ENCODE measurements at places on chromosomes 4 and X.

DNA sequence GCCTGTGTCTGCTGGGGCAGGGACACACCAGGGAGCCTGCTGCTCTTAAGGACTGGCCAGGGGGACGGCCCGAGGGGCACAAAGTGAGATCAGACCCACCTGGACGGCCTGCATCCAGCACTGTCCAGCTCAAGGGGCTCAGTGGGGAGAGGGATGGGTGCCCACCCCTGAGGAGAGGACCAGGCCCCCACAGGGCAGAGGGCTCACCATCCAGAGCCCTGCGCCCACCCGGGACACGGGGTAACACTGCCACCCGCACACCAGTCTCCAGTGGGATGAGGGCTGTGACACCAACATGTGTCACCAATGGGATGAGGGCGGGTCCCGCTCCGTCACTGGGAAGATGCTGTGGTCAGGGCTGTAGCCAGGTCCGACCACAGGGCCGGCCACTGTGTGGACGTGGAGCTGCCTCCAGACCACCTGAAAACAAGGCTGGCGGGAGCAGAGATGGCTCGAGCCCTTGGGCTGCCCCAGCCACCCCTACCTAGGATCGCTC, 13.2 kb downstream of the DGKQ start:
- no peak for DNase-seq

GRCh38 chrX:134761788-134762187, 103.5 kb upstream of the PLAC1 start:
- no peak for DNase-seq

- no peak for DNase-seq
Measured at GRCh38 chrX:97517763-97518162, 634.1 kb downstream of the RPA4 start.

GRCh38 chr4:106494066-106494465, 125.5 kb upstream of the GIMD1 start:
- DNase-seq: no peak

DNA sequence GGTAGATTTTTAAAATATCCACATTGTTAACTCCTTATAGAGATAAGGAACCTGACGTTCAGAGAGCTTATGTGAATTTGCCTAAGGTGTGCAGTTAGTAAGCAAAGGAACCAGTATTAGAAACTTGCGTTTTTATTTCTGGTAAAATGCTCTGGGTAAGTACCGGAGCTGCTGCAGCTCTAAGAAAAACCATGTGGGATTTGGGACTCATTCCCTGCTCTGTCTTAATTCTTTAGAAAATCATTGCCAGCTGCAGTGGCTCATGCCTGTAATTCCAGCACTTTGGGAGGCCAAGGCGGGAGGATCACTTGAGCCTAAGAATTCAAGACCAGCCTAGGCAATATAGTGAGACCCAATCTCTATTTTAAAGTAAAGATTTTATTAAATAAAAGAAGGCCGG, 5.8 kb downstream of the CCKAR start:
- DNase-seq: no peak

DNA sequence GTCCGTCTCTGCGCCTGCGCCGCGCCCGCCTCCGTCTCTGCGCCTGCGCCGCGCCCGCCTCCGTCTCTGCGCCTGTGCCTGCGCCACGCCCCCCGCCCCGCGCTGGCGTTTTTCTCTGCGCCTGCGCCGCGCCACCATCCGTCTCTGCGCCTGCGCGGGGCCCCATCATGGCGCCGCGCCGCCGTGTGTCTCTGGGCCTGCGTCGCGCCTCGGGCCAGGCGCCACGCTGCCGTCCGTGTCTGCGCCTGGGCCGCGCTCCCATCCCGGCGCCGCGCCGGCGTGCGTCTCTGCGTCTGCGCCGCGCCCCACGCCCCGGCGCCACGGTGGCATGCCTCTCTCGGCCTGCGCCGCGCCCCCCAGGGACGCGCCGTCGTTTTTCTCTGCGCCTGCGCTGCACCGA, 51.8 kb upstream of the DUX4 start:
- DNase-seq: no peak

GRCh38 chr4:159433337-159433736, 330.5 kb downstream of the RAPGEF2 start:
- no peak for DNase-seq

- DNase-seq: no peak
Measured at GRCh38 chr4:135256111-135256510, 1054.5 kb upstream of the PABPC4L start.

GRCh38 chr4:133188433-133189146, 39.5 kb downstream of the PCDH10 start:
- no peak for DNase-seq

- no peak for DNase-seq
Measured at GRCh38 chr4:53199356-53199755, 166.5 kb downstream of the SCFD2 start.
